Foreskin keratinocyte (primary cell): ENCODE measurements at places on chromosomes 12 and 14. TPM values are rescaled to one million over a fixed set of nuclear protein-coding genes. Genes with fewer than 3 reads are reported as not detected.

The SLC39A5 gene
- 0.20 and 0.21 TPM in 2 replicates for total RNA-seq

The COPS7A gene
- 52.0 and 52.7 TPM in 2 replicates for total RNA-seq

The ARMH4 gene
- total RNA-seq: 1.1 TPM in 2 replicates

The LAG3 gene
- 0.07 and 0.24 TPM in 2 replicates for total RNA-seq

The RTL1 gene
- total RNA-seq: not detected in 2 replicates

The TROAP gene
- total RNA-seq: 36.3 and 46.3 TPM in 2 replicates

The CLEC4D gene
- not detected in 2 replicates for total RNA-seq

The TCL1A gene
- total RNA-seq: not detected in 2 replicates

The CACNA2D4 gene
- total RNA-seq: 0.10 and 0.11 TPM in 2 replicates

The TMBIM6 gene
- total RNA-seq: 391 and 403 TPM in 2 replicates

The CLEC14A gene
- not detected in 2 replicates for total RNA-seq

The EPS8 gene
- 2.8 and 4.0 TPM in 2 replicates for total RNA-seq

The KLRD1 gene
- total RNA-seq: not detected in 2 replicates

The PPP1R12A gene
- 50.1 and 66.2 TPM in 2 replicates for total RNA-seq

The SPIC gene
- total RNA-seq: not detected in 2 replicates

The ASCL1 gene
- total RNA-seq: not detected in 2 replicates

The ZNF268 gene
- 13.5 and 14.8 TPM in 2 replicates for total RNA-seq

The GZMB gene
- not detected in 2 replicates for total RNA-seq

The KLHL33 gene
- total RNA-seq: not detected in 2 replicates

The DEGS2 gene
- 0.07 TPM in 1 of 2 replicates, not detected in the other for total RNA-seq
